ENCODE measurements at places on chromosomes 11 and 22.
A peak's percentile ranks its signal among the peaks of the same experiment; 100 is the strongest.

GRCh38 chr11:4763096-4763495, 6.6 kb downstream of the OR51F1 start:
- no peak for DNase-seq

- no peak for DNase-seq
Measured at GRCh38 chr11:75496305-75496752, 29.4 kb downstream of the GDPD5 start.

- no peak for DNase-seq
Measured at GRCh38 chr22:29143941-29144785, 61.5 kb upstream of the EMID1 start.

DNA sequence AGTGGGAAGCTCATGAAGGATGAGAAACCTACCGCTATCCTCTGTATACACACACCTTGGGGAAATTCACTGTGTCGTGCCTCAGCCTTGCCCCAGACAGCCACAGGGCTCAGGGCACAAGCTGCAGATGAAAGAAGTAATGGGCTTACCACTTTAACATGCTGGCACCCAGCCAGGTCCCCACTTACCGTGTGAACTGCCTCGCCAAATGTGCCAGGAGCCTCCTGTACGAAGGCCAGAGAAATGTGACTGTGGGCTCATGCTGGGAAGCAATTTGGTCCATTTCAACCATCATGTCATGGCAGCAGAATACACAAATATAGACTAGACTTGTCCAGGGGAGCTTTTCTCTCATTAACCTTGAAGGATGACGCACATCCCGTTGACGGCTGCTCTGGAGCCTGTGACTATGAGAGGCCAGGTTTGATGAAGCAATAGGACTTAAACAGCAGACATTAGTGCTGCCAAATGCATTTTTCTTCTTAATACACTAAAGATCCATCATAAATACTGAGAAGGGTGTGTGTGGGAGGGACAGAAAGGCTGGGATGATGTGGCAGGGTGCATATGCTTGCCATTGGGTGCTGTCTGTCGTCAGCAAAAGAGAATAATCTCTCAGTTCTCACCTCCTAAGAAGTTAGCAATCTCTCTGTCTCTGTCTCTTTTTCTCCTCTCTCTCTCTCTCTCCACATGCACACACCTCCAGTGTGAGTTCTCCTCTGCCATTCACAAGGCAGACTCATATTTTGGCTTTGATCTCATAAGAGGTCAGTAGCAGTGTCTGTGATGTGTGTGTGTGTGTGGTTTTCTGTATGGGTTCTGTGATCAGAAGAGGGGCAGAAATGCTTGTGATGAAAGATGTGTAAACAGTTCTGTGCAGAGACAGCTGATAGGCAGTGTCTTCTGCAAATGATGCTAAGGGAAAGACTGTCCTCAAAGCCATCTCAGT, 142.4 kb downstream of the KIRREL3 start:
- DNase-seq = no peak

DNA sequence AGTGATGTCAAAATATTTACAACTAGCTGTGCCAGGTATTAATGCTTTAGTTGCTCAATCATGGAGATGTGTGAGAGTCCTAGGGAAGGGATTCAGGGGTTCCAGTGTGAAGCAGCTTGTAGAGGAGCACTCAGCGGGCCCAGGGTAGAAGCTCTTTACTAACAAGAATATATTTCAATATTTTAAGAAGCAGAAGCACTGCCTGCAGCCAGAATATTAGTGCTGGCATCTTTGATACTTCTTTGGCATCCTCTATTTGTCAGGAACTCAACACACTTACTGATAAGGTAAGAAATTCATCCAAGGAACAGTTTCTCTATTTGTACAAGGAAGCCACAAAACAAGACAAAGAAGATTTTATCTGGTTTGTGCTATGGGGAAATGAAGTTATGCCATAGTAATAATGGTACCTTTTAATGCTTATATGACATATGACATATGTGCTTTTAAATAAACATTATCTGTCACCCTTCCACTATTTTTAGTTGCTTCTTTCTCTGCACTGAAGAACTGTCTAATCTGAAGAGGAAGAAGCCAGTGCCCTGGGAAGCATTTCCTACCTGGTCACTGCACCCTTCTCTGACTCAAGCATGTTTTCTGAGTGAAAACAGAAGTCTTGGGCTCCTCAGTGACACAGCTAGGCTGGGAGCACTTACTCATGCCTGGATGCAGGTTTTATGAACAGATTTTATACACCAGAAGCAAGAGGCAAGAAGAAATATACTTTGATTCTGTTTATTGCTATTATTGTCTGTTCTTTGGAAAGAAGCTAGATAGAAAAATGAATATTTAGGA, 388.1 kb upstream of the CCDC90B start:
- DNase-seq = no peak

- peak; percentile 44 for DNase-seq
Measured at GRCh38 chr22:39839204-39839603, 54.4 kb downstream of the ENTHD1 start.

DNA sequence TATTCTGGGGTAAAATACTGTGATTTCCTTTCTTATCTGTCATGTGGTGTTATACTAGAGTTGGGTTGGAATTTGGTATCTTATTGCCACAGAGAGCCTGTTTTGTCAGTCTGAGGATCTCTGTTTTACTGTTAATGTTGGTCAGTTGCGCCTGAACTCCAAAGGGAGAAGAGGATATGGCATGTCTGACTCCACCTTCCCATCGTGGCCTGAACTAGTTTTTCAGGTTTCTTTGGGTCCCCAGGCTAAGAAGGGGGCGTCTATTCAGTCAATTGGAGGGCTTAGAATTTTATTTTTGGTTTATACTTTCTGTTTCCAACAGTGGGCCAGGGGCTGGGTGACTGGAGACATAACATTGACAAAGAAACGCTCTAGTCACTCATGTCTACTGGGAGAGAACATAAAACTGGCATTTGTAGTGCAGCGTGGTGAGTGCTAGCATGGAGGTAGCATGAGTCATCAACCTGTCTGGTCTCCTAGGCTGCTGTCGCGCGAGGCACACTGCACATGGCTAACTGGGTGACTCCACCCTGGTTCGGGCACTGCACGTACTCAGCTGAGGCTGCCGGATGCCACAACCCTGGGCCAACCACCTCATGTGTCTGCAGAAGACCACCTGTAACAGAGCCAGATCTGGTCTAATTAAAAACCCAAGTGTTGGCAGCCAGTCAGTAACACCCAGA, 120.1 kb upstream of the OR9Q1 start:
- DNase-seq = peak; percentile 33

DNA sequence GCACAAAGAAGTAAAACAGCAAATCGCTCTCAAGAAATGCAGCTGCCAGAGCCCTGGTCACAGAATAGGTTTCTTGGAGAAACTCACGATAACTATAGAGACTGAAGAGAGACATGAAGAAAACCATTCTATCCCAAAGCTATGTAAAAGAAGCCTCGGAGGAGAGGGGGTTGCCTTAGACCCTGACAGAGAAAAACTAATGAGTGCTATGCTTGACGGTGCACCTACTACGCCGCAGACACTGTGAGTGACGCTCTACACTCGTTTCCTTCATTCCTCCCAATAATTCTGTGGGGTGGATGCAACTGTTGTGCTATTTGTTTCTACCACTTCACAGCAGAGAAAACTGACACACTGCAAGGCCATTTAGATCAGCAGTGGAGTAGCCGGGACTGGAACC, 121.8 kb downstream of the ETS1 start:
- no peak for DNase-seq

- no peak for DNase-seq
Measured at GRCh38 chr22:25375683-25376082, 156.2 kb downstream of the CRYBB2 start.

DNA sequence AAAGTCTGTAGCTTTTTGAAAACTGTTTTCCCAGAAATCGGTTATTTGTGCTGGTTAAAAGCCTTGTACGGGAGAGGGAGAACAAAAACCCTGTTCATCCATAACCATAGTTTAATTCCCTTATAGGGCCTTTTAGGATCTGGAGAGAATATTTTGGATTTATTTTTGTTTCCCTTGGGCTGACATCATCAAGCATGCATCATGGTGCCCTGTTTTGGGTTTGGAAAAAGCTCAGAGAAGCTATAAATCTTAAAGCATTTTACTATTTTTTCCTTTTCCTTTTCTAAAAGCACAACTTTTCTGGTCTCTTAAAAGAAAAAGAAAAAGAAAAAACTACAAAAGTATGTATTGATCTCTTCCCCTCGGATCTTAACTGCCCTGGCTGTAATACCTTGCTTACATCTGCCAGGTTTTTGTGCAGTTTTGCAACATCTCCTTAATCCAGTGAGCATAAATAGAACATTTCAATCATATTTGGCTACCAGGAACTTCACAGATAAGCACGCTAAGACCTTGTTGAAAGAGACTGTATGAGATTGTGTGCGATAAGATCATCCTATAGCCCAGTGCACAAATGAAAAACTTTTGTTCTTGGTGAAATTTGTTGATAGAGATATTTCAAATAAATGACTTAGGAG, 88.0 kb downstream of the ZBTB16 start:
- DNase-seq = peak; percentile 31

DNA sequence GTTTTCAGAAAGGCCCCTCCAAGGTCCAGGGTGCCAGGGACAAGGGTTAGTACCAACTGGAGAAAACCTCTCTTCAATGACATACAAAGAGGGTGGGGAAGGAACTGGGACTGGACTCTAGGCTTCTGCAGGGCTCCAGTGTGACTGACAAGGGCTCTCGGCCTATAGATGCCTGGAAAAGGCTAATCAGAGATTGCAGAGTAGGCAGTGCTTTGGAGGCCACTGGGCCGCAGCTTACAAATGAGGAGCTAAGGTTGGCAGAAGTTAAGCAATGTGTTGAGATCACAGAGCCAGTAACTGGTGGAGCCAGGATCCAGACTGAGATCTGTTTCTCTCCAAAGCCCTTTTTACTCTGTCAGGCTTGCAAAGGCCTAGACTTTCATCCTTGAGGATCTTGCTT, 7.4 kb upstream of the DGKZ start:
- no peak for DNase-seq

- DNase-seq = no peak
Measured at GRCh38 chr11:79362206-79362757, 78.5 kb downstream of the TENM4 start.

DNA sequence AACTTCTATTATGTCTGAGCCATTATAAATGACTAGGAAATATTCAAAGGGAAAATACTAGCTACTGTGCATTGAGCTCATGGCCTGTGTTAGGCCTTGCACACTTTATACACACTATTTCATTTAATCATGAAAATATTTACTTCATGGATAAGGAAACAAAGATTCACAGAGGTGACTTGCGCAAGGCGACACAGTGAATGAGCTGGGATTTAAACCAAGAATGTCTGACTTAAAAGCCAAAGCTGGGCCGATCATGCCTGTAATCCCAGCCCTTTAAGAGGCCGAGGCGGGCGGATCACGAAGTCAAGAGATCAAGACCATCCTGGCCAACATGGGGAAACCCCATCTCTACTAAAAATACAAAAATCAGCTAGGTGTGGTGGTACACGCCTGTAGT, 231.5 kb downstream of the MIAT start:
- no peak for DNase-seq

DNA sequence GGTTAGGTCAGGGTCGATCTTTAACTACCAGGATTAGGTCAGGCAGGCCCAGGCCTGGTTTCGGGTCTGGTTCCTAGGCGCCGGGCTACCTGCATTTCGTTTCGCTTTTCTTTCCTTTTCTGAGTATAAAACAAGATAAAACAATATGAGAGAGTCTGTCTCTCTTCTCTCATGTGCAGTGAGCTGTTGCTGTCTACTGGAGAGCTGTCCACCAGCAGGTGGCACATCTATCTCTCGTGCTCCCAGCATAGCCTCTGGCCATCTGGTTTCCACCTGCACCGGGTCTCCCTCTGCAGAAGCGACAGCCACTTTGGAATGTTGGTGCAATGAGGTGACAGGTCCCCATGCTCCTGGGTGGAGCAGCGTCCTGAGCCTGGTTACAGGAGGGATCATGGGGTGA, 27.6 kb downstream of the RIBC2 start:
- peak; percentile 12 for DNase-seq

DNA sequence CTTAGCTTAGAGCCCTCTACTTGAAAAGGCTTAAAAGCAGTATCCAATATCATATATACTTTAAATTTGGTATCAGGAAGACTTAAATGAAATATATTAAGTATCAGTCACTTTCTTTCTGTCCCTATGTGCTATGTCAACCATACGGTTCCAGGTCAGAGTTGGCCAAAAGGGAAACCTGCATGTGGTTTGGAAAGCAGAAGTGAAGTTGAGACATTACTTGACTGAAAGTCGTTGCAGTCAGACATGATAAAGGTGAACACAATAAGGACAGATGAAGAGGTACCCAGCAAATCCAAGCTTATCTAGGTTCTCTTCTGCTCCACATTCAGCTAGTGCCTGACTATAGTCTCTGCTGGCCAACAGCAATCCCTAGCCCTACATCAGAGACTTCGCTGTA, 336.8 kb downstream of the KCNA4 start:
- no peak for DNase-seq

DNA sequence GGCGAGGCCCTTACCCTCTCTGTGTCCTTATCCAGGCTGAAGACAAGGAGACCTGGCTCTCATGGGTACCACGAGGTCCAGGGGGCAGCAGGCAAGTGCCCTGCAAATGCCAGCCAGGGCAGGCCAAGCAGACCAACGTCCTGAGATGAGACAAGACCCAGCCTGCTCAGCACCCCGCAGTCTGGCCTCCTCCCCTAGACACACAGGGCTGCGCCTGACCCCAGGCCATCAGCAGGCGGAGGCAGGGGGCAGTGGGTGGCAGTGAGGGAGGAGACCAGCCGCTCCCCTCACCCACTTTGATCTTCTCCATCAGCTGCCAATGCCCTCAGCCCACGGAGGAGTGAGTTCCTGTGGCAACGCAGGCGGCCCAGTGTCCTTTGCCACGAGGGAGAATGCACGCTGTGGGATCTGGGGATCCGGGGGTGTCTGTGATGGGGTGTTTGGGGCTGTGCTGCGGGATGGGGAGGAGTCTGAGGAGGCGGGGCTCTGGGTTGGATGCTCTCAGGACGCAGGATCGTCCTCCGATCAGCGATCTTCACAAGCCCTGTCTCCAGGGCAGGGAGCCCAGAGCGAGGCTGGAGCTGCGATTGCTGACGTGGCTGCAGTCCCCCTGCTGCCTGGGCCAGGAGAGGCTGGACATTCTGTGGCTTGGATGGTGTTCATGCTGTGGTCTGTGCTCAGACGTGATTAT, 30.5 kb upstream of the PPARA start:
- no peak for DNase-seq

DNA sequence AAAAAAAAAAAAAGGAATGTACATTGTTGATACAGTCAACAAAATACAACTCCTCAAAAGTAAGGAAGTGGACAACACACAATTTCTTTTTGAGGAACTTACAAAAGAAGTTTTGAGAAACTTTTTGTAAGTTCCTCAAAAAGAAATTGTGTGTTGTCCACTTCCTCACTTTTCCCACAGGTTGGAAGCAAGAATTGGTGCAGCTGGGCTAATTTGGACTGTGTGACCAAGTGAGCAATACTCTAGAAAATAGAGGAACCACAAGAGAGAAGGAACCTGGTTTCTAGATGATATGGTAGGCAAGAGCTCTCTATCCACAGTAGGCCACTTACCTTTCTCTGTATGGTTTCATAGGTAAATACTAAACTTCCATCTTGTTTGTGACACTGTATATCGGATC, 1053.8 kb downstream of the LRRC4C start:
- no peak for DNase-seq

GRCh38 chr11:29127461-29127860, 889.4 kb downstream of the KCNA4 start:
- DNase-seq = no peak

- no peak for DNase-seq
Measured at GRCh38 chr11:92766698-92767097, 202.8 kb upstream of the MTNR1B start.

- peak; percentile 37 for DNase-seq
Measured at GRCh38 chr11:111765320-111765983, 737 bp downstream of the PPP2R1B start.

All from erythroblast (primary cell).